Right ventricle myocardium inferior (tissue), 1 donor: ENCODE measurements at places on chromosomes 13 and 19. TPM values are rescaled to one million over a fixed set of nuclear protein-coding genes. Genes with fewer than 3 reads are reported as not detected.

Gene SIGLEC12
- total RNA-seq = 0.19 TPM

Gene LYPD5
- total RNA-seq = 0.92 TPM

Gene MAG
- not detected for total RNA-seq

Gene FFAR1
- not detected for total RNA-seq

- no peak for DNase-seq
Measured at GRCh38 chr19:2416321-2417097, 10.9 kb downstream of the TIMM13 start.

DNA sequence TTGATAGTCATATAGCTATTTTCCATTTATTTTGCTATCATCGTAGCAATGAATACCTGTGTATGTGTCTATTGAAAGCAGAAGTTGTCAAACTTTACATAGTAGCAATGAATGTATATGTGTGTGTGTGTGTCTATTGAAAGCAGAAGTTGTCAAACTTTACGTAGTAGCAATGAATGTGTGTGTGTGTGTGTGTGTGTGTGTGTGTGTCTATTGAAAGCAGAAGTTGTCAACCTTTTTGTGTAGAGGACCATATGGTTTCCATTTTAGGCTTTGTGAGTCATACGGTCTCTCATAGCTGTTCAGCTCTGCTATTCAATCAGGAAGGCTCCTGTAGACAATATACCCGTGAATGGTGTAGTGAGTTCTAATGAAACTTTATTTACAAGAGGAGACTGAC is 20.8 kb downstream of the NLRP4 start:
- no peak for DNase-seq
